ENCODE measurements at places on chromosomes 4 and X. TPM values are rescaled to one million over a fixed set of nuclear protein-coding genes. Genes with fewer than 3 reads are reported as not detected.

ITM2A gene
- 70.3 TPM for total RNA-seq

FHDC1 gene
- 7.9 TPM for total RNA-seq

NAA10 gene
- 18.7 TPM for total RNA-seq

SPANXD gene
- total RNA-seq: not detected

CXCL1 gene
- 1.5 TPM for total RNA-seq

ZNF711 gene
- 103 TPM for total RNA-seq

OFD1 gene
- 18.2 TPM for total RNA-seq

OCRL gene
- total RNA-seq: 32.5 TPM

SPANXC gene
- not detected for total RNA-seq

CCNI gene
- total RNA-seq: 510 TPM

CENPE gene
- total RNA-seq: 3.4 TPM

CXCL13 gene
- total RNA-seq: not detected

NLGN3 gene
- total RNA-seq: 34.7 TPM

AREG gene
- 0.25 TPM for total RNA-seq

CNGA2 gene
- not detected for total RNA-seq

RPS3A gene
- total RNA-seq: 2,583 TPM

TLR1 gene
- 8.9 TPM for total RNA-seq

NKAP gene
- 6.1 TPM for total RNA-seq

GRIA2 gene
- total RNA-seq: 264 TPM

GPR119 gene
- total RNA-seq: not detected

GRPEL1 gene
- total RNA-seq: 12.3 TPM

NFKB1 gene
- 6.9 TPM for total RNA-seq

ZC4H2 gene
- total RNA-seq: 12.8 TPM

All from temporal lobe (tissue), 4 donors.